ENCODE measurements at places on chromosomes 12 and 14. TPM values are rescaled to one million over a fixed set of nuclear protein-coding genes. Genes with fewer than 3 reads are reported as not detected.

- DNase-seq, result no peak
These were observed 122.0 kb upstream of the CCND2 start for GRCh38 chr12:4151362-4152121.

DNA sequence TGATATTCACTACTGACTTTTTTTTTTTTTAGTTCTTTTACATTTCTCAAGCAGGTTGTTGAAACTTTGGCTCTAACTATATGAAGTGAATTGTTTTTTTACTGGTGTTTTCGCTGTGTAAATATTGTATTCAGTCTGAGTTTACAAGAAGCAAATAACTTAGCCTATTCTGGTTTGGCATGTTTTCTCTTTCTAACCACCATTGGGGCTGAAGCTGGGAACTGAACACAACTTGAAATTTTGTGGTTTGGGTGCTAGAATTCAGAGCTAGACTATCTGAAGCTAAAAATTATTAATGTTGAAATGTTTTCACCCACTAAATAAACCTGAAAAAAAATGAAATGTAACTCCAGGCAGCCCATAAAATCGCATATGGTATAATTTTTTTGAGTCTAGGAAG lies 37.2 kb downstream of the RAD51B start:
- DNase-seq, result peak; percentile 19

GRCh38 chr14:97120611-97121031 lies 323.4 kb downstream of the VRK1 start:
- DNase-seq, result no peak

GRCh38 chr12:75974323-75975187 lies 57.0 kb downstream of the PHLDA1 start:
- no peak for DNase-seq

- DNase-seq, result no peak
These were observed 6.2 kb upstream of the DDX55 start for GRCh38 chr12:123595729-123596128.

STAC3 gene
- 4.3 TPM for polyA plus RNA-seq
